ENCODE measurements at places on chromosomes 4 and X.

- DNase-seq = no peak
Measured at GRCh38 chrX:17266136-17266535, 108.9 kb upstream of the NHS start.

DNA sequence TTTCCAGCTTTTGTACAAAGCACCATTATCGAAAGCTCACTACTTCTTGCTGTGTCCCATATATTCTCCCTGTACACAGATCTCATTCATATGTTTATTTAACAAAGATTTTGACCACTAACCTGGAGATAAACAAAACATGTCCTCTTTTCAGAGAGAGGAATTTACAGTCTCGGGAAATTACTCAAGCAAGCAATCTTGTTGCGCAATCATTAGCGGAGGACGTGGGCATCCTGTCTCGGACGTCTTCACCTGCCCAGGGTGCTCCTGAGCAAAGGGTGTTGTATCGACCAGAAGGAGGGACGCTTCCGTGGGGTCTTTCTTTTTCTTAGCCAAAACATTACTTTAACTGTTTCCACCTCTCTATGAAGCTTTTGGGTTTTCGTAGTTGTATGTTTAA is 66.5 kb upstream of the CLCN4 start:
- no peak for DNase-seq

- DNase-seq = no peak
Measured at GRCh38 chr4:96844858-96845490, 1005.1 kb downstream of the PDHA2 start.

GRCh38 chrX:56233100-56233499 is 944 bp downstream of the KLF8 start:
- DNase-seq = no peak

GRCh38 chr4:168641811-168642140 is 144.9 kb downstream of the PALLD start:
- DNase-seq = no peak

- no peak for DNase-seq
Measured at GRCh38 chr4:4387531-4388310, 819 bp downstream of the NSG1 start.

GRCh38 chr4:156738766-156739165 is 232.8 kb downstream of the PDGFC start:
- no peak for DNase-seq

DNA sequence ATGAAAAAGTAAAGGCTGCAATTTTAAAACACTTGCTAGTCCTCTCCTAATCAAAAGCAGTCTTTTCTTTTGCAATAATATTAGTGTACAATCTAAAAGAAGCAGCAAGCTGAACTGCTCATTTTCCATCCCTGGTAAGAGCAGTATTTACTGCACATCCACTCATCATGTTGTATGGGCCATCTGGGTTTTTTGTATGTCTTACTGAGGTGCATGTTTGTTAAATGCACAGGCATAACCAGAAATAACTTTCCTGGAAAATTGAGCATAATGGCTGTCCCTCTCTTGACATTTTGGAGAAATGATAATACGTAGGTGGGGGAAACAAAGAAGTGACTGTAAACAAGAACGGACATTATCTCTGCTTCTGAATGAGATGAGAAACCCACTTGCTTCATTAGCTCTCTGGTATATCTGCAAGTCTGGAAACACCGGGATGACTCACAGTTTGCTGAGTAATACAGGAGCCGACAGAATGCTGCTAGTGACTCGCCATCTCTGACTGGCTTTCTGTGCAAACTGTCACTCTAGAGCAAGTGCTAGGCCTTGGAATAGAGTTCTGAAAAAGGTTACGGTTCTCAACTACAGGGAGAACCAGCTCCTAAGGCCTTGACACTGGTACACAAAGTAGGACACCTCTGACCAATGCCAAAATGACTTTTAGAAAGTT is 85.7 kb upstream of the MTM1 start:
- DNase-seq = peak; percentile 60

GRCh38 chr4:38470735-38471262 is 193.2 kb upstream of the KLF3 start:
- DNase-seq = peak; percentile 12

DNA sequence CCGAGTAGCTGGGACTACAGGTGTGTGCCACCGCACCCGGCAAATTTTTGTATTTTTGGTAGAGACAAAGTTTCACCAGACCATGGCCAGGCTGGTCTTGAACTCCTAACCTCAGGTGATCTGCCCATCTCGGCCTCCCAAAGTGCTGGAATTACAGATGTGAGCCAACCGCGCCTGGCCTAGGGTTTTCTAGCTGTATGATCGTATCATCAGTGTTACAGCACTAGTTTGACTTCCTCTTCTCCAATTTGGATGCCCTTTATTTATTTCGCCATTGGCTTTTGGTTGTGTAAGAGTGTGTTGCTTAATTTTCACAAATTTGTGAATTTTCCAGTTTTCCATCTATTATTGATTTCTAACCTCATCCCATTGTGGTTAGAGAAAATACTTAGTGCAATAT is 5.2 kb downstream of the TKTL1 start:
- DNase-seq = no peak

DNA sequence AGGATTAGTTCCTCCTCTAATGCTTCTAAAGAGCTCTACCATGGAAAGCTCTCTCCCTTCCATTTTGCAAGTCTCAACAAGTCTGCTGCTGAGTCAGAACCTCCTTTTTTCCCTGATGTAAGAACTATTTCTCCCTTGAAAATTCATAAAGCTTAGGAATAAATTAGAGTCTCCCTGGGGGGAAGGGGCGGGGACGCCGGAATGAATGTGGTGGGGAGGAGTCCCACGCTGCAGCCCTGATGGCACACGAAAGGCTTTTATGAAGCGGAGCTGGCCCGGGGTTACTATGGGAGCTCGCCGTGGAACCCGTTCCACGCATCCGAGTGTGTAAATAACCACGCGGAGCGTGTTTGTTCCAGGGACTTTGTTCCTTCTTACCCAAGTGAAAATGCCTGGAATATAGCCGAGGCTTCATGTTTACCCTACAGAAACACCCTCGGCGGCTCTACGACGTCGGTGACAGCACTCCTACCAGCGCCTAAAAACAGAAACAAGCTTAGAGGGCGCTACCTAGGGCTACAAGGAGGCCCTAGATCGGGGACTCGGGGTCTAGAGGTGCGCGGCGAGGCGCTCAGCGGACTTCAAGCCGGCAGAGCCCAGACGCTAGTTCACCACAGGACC is 923 bp upstream of the CPEB2 start:
- peak; percentile 92 for DNase-seq

DNA sequence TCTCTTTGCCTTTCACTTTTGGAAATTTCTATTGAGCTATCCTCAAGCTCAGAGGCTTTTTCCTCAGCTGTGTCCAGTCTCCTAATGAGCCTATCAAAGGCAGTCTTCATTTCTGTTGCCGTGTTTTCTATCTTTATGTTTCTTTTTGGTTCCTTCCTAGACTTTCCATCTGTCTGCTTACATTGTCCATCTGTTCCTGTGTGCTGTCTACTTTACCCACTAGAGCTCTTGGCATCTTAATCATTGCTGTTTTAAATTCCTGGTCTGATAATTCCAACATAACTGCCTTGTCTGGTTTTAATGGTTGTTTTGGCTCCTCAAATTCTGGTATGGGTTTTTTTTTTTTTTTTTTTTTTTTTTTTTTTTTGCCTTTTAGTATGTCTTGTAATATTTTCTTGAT is 9.3 kb upstream of the PDE6B start:
- DNase-seq = no peak

- no peak for DNase-seq
Measured at GRCh38 chr4:57498251-57498650, 388.1 kb upstream of the IGFBP7 start.

- no peak for DNase-seq
Measured at GRCh38 chr4:79210636-79211049, 115.2 kb downstream of the NAA11 start.

DNA sequence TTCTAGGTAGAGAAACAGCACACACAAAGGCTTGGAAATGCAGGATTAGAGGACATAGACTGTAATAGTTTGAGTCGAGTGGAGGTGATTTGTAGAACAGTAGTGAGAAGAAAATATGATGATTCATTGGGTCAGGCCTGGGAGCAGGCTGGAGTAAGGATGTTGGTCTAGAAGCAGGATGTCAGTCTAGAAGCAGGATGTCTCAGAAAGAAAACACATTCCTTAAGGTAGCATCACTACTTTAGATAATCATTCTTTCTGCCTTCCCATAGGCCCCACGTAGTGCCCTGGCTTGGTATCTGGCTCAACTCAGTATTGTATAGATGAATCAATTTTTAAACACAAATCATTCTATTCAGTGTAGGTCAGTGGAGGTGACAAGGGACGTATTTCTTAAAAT is 11.2 kb upstream of the DACH2 start:
- peak; percentile 0 for DNase-seq

GRCh38 chr4:171846232-171846631 is 33.0 kb downstream of the GALNTL6 start:
- peak; percentile 59 for DNase-seq

DNA sequence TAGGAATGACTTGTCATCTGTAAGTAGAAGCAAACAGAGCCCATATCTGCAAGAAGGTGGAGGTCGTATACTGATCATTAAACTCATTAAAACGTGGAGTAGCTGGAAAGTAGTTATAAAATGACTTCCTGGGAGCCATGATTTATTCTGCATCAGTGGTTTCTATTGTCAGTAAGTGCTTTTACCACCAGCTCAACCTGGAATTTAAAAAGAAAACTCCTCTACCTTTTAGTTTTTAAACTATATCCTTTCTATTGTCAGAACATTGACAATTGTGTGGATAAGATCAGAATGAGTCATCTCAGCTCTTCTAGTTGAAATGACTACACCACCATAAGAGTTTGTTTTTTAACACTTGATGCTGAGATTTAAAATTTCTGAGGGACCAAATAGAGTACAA is 651.2 kb upstream of the GALNT7 start:
- DNase-seq = no peak

DNA sequence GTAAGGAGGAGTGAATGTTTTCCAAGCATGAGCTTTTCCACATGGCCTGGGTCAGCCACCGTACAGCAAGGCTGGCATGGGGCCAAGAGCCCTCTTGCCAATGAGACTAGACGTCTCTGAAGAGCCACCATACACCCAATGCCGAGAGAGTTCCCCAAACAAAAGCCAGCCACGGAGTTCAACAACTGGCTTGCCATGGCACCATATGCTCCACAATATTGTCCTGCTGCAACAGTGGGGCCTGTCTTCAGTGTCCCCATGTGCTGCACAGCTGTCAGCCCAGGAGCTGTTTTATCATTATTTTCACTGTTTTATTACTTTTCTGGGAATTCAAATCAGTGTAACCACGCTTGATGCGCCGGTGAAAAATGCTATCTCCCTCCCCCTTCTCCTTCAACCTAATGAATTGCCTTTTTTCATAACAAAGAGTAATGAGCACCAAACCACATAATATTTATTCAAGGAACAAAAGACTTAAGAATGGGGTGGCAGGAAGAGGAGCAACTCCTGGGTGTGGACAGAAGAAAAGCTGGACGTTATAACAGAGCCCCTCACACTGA is 18.4 kb downstream of the MAML3 start:
- peak; percentile 70 for DNase-seq

- no peak for DNase-seq
Measured at GRCh38 chr4:17322514-17322913, 189.4 kb downstream of the QDPR start.

DNA sequence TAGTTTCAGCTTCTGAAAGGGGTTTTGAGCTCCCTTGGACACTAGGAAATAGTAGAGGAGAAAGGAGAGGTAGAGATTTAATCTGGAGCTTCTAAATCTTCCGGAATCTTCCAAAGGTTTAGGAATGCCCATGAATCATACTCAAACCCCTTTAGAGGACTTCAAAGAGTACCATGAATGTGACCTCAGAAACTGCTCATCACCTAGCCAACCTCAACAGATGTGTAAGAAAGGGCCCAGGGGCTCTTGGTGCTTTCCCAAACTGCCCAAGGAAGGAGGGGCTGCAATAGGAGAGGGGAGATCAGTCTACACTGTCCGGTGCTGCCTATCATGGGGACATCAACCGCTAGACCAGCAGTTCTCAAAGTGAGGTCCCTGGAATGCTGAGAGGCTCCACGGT is 109.1 kb downstream of the RBM47 start:
- peak; percentile 19 for DNase-seq

GRCh38 chr4:185969657-185970056 is 99.3 kb upstream of the TLR3 start:
- no peak for DNase-seq

DNA sequence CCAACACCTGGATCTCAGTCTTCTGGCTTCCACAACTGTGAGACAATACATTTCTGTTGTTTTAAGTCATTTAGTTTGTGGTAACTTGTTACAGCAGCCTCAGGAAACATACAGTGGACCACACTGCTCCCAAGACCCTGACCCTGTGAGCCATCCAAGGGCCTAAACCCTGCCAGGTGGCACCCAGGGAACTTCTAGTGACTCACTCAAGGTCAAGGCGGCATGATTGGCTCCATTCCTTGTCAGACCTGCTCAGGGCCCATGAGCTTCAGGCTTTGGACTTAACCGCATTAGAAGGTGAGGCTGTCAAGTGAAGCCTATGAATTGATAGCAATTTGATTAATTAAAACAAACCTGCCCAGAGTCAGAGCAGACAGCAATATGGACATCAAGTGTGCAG is 165.7 kb upstream of the MAMLD1 start:
- DNase-seq = no peak

DNA sequence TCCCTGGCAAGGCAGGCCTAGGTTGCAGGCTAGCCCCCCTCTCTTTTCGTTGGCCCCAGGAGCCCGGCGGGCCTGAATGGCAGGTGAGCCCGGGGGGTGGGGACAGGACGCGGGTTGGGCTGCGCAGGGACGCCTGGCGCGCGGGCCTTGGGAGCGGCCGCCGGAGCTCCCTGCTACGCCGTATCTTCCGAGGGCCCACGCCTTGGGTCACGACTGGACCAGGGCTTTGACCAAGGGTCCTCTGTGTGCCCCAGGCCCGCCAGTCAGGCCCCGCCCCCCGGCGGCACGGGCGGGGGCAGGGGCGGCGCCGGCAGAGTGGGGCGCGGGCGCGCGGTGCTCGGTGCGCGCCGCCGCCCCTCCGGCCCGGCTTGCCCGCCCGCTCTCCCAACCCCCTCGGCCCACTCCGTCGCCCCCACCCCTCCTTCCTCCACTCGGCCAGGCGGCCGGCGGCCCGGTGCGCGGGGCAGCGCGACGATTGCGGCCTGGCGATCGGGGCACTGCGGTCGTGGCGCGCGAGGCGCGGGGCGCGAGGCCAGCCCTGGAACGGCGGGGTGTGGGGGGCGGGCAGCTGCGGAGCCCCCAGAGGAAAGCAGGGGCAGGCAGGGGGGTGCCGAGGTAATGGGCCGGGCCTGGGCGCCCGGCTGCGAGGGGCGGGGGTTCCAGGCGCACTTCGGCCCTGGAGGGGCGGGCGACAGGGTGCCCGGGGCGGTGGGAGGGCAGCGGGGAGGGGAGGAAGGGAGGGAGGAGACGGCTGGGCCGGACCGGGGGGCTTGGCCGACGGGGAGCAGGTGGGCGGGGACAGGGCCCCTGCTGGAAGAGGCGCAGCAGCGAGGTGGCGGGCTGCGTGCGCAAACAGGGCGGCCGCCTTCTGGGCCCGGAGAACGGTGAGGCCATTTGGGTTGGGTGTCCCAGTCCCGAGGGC is at the start of gene PRRG3:
PRRG3 (plus strand) TSS at position 798 of the 922 bp plus-strand sequence. CDS start 3,357 bp downstream, outside the sequence.
- no peak for DNase-seq

- no peak for DNase-seq
Measured at GRCh38 chrX:130120321-130120731, 10.0 kb upstream of the ELF4 start.

GRCh38 chr4:128519163-128519830 is 231.7 kb upstream of the PGRMC2 start:
- DNase-seq = peak; percentile 53

All from fibroblast of skin of abdomen (primary cell).